ENCODE measurements at places on chromosomes 16 and 17.

GRCh38 chr17:72962106-72962505 lies 130.4 kb downstream of the SLC39A11 start:
- no peak for DNase-seq

- no peak for DNase-seq
These were observed 38.4 kb downstream of the TSC2 start for GRCh38 chr16:2086106-2086742.

DNA sequence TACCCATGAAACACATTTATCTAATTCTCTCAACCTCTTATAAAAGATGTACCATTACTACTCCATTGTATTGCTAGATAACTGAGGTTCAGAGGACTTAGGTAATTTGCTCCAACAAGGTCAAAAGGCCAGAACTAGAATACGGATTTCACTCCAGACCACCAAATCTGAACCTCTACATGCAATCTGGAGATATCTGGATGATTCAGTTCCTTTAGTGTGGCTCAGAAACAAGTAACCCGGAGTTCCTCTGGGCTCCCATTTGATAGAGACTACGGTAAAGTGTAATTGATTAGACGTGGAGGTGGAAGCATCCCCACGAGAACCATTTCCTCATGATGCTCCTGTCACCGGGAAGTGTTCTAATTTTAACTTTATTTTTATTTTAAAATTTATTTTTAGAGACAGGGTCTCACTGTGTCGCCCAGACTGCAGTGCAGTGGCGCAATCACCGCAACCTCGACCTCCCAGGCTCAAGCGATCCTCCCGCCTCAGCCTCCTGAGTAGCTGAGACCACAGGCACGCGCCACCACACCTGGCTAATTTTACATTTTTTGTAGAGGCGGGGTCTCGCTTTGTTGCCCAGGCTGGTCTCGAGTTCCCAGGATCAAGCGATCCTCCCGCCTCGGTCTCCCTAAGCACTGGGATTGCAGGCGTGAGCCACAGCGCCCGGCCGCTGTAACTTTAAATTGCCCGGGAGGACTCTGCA lies 608 bp upstream of the COX10 start:
- DNase-seq: no peak

DNA sequence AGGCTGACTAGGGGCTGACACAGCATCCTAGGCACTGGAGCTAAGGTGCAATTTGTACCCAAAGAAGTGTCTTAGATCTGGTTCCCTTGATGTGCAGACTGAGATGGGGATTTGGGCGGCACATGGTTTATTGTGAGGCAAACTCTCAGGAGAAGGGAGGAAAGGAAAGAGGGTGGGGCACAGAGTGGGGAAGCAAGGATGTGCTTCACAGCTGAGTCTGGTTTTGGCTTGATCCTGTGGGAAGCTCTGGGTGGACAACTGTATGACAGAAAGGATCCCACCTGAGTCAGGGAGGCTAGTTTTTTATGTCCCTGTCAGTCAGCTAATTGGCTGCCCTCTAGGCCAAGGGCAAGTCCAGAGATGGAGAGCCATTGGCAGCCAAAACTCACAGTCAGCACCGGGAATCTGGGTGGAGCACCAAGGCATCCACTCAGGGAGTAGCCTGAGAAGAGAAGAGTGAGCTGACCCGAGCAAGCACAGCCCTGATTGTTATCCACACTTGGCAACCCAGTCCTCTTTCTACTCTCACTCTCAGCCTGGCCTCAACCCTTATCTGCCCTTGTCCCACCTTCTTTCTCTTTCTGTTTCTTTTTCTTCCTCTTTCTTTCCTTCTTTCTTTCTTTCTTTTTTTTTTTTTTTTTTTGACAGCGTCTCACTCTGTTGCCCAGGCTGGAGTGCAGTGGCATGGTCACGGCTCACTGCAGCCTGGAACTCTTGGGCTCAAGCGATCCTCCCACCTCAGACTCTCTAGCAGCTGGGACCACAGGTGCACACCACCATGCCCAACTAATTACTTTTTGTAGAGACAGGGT lies 12.0 kb downstream of the ARL4D start:
- DNase-seq: no peak

GRCh38 chr17:62689441-62690167 lies 62.1 kb downstream of the MRC2 start:
- no peak for DNase-seq

DNA sequence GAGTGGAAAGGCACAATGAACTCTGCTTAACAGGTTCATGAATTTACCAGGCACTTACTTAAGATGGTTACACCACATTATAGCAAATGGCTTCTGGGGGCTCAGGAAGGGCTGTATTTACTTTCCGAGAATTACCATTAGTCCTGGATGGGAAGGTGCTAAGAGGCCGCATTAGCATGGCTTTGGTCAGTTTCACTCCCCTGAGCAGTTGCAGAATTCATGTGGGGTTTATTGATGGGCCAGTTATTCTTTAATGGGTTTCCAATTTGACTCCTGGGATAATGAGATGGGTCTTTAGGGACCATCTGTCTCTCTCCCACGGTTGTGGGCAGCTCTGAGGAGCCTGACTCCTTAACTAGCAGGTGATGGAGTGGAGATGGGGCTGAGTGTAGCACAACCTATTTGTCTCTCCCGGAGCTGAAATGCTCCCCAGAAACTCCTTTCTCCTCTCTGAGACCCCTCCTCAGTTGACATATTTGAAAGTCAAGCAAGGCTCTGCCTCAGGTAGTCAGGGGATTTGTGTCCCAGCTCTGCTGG lies 652.5 kb downstream of the HS3ST4 start:
- DNase-seq: no peak

- no peak for DNase-seq
These were observed 80.6 kb downstream of the AMFR start for GRCh38 chr16:56344518-56345405.

DNA sequence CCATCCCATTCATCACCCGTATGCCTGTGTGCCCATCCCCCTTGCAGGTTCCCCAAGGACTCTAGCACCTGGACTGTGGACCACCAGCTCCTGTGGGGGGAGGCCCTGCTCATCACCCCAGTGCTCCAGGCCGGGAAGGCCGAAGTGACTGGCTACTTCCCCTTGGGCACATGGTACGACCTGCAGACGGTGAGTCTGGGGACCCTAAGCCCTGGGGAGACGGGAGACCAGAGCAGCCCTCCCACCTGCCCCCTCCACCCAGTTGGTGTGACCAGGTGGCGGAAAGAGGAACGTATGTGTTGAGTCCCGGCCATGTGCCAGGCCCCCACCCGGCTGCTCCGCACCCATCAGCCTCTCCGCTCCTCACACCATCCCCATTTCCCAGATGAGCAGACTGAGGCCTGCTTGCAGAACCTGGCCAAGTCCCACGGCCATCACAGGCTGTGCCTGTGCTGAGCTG lies 15.6 kb downstream of the GAA start:
- DNase-seq: no peak

- DNase-seq: no peak
These were observed 83.0 kb downstream of the EMP2 start for GRCh38 chr16:10497132-10498101.

- DNase-seq: no peak
These were observed 5.8 kb upstream of the SCN4A start for GRCh38 chr17:63978272-63979200.

DNA sequence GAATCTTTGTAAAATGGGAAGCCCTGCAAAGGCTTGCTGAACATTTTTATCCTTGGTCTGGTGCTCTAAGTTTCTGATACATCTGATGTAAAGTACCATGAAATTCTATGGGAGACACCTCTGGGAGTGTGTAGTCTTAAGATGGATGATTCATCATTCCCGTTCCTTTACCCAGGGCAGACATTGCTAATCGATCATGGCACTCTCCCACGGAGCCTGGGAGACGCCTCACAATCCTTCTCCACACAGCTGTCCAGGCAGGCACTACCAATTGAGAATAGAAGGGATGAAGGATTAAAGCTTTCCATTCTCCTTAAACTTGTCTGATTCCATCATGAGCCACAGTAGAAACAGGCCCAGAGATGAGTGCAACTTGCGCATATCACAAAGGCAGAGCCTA lies 144.8 kb downstream of the GSG1L start:
- no peak for DNase-seq

DNA sequence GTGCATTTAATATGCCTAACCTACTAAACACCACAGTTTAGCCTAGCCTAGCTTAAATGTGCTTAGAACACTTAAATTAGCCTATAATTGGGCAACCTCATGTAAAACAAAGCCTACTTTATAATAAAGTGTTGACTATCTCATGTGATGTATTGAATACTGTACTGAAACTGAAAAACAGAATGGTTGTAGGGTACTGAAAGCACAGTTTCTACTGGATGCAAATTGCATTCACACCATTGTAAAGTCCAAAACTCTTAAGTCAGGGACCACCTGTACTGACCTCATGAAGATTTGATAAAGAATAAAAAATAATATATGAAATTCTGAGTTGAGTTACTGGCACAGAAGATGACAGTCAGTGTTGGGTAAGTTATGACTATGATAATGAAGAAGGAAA lies 625.4 kb upstream of the SOX9 start:
- DNase-seq: no peak

DNA sequence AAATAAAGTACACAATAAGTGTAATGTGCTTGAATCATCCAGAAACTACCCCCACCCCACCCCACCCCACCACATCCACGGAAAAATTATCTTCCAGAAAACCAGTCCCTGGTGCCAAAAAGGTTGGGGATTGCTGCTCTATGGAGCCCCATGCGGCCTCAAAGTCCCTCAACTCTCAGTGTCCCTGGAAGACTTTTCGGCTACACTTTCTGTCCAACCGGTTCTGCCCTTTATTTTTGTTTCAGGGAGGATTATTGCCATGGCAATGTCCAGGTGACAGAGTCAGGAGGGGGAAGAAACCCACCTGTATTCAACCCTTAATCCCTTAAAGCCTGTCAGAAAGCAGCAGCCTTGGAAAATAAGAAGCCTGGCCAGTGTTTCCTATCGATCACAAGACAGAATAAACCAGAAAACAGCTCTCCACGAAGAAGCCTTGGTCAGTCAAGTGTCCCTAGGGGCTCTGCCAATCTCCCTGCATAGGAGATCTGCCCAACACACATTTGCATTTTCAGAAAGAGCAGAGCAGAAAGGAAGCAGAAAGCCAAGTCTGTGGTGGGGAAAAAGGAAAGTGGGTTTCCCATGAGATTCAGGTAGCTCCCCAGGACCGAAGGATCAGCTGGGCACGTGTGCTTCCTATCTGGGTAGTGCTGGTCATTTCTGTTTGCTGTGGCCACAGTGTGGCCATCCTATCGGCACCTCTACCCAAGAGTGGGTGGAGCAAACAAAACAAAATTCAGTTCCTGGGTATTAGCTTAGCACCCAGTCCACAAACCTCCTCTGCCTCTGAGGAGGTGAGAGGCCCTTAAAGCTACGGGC lies 342.7 kb downstream of the SOX9 start:
- no peak for DNase-seq

- no peak for DNase-seq
These were observed 159.4 kb downstream of the HS3ST3A1 start for GRCh38 chr17:13442361-13442760.
